Hypothalamus (tissue), 51 donors: ENCODE measurements at places on chromosomes 3 and 15.

DNA sequence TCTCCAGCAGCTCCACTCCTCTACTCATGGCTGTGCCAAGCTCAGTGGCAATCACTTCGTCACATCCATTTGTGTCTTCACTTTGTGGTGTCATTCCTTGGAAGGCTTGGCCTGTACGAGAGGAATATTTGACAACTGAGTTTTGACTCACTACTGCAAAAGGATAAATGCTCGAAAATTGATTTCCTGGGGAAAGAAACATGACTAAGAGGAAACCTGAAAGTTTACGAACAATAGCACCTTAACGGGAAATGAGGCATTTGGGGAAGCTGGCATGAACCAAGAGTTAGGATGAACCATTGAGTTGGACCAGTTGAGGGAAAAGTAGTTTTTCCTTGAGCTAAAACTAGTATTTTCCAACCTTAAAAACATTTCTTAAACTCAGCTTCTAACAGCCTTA, 74.2 kb upstream of the ABHD17C start:
- DNase-seq = no peak

- DNase-seq = no peak
Observed at GRCh38 chr3:47978386-47978785, 37.8 kb downstream of the MAP4 start.

GRCh38 chr15:38217191-38217595, 35.4 kb upstream of the SPRED1 start:
- no peak for DNase-seq

DNA sequence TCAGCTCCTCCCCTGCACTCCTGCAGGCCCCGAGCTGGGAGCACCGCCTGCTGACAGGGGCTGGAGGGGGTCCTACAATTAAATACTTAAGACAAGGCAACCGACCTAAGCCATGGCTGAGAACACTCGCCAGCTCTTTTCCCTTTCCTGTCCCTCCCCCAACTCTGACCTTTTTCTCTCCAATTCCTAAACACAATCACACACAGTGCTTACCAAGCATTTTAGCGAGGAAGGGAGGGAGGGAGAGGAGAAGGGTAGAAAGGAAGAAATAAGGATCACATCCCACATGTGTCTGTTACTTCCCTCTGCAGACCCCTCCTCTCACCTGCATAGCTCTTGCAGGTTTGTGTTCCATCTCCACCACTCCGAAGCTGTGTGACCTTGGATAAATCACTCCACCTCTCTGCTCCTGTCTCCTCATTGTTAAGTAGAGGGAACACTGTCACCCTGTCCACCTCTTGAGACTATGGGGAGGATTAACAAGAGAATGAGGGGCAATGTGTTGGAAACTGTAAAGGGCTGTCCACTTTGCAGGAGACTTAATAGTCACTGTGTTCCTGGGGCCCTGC, 63.6 kb downstream of the CYP11A1 start:
- DNase-seq = no peak

- DNase-seq = peak; percentile 50
Observed at GRCh38 chr15:72785432-72785831, 1.9 kb upstream of the ADPGK start.

DNA sequence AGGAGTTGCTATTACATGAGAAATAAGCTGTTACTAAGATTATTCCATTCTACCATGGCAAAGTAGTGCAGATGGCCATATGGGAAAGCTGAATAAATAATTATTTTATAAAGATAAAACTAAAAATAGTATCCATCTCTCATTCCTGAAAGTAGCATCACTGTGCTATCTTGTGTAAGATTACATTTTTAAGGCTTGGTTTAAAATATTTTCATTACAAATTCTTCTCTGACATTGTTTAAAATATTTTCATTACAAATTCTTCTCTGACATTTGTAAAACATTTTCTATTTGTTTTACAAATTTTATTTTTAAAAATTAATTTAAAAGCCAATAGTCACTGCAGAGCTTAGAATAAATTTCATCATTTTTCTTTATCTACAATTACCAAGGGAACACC, 665.5 kb upstream of the NAALADL2 start:
- no peak for DNase-seq

GRCh38 chr3:54570008-54570407, 357.9 kb downstream of the LRTM1 start:
- DNase-seq = no peak

DNA sequence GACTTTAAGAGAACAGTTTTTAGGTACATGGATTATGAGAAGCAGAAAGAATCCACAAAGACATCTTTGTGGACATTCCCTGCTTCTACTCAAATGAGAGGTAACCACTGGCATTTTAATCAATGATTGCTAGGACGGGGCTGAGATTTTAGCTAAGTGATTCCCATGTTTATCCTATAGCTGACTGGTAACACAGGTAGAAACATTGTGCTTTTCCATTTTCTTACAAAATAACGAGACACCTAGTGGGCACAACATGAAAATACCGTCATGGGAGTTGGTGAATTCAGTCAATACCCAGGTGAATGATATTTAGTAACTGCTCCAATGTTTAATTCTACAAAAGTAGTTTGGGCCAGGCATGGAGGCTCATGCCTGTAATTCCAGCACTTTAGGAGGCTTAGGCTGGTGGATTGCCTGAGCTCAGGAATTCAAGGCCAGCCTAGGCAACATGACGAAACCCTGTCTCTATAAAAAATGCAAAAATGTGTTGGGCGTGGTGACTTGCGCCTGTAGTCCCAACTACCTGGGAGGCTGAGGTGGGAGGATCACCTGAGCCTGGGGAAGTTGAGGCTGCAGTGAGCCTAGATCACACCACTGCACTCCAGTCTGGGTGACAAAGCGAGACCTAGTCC, 37.2 kb upstream of the DENND4A start:
- no peak for DNase-seq

DNA sequence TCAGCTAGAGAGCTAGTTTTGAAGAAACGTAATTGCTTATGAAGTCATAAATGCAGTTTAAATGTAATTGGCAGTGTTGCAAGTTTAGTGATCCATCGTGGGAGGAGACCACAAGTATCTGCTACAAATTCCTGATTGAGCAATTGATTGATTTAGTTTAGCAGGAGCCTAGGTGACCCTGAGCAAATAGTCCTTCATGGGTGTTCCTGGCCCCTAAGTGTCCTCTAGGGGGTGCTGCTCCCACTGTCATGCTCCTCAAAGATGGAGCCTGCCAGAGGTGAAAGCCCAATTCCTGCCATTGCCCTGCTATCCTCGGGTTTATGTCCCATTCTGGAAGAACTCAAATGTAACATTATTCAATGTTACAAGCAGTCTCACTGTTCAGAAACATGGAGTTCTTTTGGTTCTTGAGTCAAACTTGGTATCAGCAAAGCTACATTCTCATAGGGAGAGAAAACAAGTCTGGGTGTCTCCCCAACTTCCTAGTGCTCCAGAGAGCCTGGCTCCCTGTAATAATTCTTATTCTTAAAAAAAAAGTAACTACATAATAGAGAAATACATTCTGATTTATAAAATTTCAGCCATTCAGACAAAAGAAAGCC, 29.8 kb upstream of the SENP5 start:
- peak; percentile 2 for DNase-seq

DNA sequence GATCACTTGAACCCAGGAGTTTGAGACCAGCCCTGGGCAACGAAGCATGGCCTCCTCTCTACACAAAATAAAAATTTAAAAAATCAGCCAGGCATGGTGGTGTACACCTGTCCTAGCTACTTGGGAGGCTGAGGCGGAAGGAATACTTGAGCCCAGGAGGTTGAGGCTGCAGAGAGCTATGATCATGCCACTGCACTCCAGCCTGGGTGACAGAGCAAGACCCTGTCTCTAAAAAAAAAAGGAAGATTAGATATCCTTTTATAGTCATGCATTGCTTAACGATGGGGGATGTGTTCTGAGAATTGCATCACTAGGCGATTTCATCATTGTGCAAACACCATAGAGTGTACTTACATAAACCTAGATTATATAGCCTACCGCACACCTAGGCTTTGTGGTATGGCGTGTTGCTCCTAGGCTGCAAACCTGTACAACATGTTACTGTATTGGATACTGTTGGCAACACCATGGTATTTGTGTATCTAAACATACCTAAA, 12.6 kb downstream of the ALAS1 start:
- DNase-seq = no peak

DNA sequence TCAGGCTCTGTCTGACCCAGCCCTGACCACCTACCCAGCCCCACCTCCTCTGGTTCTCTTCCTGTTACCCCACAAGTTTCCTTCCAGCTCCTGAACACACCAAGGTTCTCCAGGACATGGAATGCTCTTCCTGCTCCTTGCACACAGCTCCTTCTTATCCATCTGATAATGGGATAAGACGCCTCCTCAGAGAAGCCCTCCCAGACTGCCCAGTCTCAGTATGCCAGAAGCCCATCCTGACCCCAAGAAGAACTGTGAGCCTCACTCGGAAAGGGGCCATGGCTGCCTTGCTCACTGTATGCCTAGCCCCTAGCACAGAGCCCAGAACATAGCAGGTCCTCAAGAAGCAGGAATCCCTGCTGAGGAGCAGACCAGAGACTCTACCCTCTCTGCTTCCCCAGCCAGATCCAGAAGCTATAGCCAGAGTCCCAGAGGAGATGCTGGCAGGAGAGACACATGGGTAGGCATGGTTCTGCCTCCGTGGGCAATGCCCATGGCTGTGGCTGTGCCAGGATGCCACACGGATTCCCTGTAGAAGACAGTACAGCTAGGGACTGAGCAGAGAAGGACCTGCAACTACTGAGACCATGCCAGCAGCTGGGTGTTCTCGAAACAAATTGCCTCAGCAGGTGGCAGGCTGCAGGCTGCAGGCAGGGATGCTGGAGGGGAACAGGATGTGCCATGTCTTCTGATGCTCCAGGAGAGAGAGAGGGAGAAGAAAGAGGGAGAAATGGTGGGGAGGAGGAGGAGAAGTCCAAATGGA, 74.0 kb upstream of the LINGO1 start:
- no peak for DNase-seq

GRCh38 chr3:128984596-128984995, 9.3 kb downstream of the CFAP92 start:
- no peak for DNase-seq

GRCh38 chr15:42385206-42385979, 26.1 kb downstream of the CAPN3 start:
- DNase-seq = no peak

DNA sequence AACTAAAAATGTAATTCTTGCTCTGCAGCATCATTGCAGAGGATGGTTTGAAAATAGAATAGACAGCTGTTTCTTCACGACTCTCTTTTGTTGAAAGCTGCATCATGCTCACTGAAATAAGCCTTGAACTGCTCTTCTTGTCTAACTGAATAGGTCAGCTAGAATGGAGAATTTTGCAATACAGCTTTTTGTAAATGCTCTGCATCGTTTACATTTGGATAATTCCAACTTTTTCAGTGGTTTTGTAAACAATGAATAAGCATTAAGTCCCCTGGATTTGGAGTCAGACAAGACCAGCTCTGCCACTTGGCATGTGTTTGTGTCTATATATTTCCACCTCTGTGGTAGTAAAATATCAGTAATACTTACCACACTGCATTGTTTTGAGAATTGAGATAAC, 95.2 kb downstream of the PLSCR2 start:
- DNase-seq = no peak

DNA sequence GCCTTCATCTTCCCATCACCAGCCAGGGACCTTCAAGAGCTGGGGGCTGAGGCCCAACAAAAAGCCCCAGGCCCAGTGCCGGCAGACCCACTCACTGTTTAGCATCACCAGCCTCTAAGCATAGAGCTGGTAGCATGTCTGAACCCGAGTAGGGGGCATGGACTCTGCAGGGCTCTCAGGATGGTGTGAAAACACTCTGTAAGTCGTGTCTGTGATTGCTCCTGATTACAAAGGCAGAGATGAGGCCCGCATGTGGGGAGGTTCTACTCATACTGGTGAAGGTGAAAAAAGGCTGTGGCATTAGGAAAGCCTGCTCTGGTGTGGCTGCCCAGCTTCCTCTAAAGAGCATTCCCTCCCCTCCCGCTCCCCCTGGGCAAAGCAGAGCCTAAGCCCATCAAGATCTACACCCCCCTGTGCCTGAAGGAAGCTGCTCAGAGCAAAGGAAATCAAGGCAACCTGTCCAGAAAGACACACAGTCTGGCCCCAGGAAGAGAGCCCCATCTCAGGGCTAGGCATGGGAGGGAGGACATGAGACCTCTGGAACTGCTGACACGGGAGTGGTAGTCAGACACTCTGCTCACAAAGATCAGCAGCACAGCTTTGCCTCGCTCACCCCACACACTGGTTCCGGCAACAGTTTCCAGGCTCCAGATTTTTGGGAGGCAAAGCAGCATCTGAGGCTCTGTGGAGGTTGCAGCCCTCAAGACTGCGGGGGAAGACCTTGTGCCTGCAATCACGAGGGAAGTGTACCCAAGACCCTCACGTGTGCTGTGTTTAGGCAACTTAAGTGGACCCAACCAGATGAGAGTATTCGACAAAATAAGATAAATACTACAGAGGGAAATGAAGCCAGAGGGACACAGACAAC, 36.7 kb downstream of the CCDC12 start:
- no peak for DNase-seq
